NCI-H2171 treated with DMSO at 0.1 percent for 48 hours (cell line): ENCODE measurements at places on chromosomes 2 and 18.

DNA sequence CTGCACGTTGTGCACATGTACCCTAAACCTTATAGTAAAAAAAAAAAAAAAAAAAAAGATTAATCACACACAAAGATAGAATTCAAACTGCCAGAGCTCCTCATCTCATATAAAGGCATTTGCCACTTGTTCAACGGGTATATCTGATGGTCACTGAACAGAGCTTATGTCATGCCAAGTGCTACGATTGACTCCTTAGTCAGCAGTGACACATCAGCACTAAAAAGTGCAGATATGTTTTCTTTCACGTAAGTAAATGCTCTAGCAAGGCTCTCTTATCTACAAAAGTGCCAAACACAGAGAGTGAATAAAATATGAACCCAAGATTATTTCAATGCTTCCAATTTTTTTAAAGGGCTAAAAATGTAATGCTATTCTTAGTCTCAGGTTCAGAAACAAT, 1.1 kb downstream of the LMAN1 start:
- no peak for DNase-seq

GRCh38 chr18:80193701-80194100, 53.6 kb downstream of the PARD6G start:
- no peak for DNase-seq

- DNase-seq, result no peak
These were observed 63.3 kb downstream of the XRCC5 start for GRCh38 chr2:216172493-216172892.

GRCh38 chr2:85231952-85232351, 95.8 kb downstream of the TGOLN2 start:
- no peak for DNase-seq

GRCh38 chr2:100818606-100819369, 1.2 kb upstream of the NPAS2 start:
- DNase-seq, result no peak

- DNase-seq, result no peak
These were observed 109.2 kb upstream of the FZD7 start for GRCh38 chr2:201924453-201924852.

DNA sequence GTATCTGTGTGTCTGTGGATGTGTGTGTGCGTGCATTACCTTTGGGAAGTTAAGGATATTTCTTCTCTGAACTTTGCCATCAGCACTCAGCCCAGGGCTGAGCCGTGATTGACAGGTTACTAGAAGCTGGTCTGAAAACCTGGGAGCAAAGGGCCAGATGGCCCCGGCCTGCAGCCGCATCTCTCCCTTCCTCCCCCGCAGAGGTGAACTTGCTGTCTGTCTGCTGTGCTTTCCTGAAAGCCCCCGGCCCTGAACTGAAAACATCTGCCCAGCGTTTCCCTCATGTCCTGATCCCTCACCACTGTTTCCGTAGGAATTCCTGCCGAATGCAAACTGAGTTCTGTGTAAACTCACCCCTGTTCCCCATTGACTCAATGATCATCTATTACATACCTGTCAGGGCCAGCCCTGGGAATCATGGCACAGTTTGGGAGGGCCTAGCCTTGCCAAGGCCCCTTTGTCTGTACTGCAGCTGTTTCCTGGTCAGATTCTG, 45.8 kb downstream of the MYCN start:
- no peak for DNase-seq

DNA sequence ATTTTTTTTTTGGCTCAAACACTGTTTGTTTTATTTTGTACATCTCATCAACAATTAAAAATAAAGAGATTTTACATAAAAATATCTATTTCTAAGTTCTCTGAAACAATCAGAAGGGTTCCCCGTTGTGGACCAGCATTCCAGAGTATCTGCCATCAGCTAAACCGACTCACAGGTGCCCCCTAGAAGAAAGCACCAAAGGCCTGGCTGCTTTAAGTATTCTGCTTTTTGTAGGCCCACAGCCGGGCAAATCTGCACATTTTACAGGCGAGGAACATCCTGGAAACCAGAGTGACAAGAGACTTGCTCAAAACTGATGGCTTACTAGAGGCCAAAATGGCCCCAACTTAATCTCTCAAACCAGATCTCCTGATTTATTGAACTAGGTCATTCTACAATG, 82.2 kb upstream of the SETBP1 start:
- DNase-seq, result no peak

GRCh38 chr2:168145426-168146310, 101.7 kb downstream of the STK39 start:
- DNase-seq, result no peak

DNA sequence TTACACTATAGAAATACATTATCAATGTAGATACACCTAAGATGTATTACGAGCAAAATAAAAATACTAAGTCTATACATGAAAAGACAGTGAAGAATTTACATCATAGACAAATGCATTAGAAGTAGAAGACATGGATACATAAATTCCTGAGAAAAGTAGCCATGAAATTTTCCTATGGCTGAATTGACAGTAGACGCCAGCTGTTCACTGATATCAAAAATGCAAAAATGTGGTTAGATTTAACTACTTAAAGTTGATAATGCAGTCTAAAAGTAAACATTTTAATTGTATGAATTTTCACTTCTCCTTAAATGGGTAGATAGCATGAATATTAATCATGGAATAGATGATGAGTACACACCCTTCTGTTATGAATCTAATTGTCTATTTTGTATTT, 350.9 kb downstream of the ARHGAP15 start:
- no peak for DNase-seq

DNA sequence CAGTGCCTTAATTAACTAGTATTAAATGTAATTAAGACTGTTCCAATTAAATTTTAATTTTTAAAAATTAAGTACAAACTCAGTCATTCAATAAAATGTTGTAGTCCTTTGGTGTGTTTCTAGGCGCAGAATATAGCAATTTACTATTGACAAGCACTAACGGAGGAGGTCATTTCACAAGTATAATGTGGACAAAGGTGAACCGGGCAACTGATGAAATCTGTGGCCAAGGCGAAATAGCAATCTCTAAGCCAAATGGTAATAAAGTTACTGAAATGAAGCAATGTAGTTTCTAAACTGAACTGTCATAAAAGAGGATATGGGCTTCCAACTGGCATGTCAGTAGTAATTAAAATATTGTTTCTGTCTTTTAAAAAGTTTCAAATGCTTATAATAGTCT, 27.5 kb downstream of the FIGN start:
- no peak for DNase-seq

DNA sequence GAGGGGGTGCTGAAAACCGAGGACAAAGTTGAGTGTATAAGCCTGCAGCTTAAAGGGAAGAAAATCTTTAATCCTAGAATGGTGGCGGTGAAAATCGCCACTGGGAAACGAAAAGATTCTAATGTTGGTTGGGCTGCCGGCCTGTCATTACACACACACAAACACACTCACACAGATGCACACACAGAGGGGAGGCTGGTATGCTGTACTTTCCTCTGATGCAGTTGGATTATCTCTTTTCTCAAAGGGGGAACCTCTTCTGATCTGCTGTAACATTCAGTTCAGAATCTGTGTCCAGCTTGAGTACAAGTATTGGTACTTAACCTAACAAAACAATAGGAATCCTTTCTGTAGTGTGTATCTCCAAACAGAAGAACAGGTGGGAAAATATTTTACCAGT, 39.0 kb downstream of the ANXA4 start:
- DNase-seq, result no peak

DNA sequence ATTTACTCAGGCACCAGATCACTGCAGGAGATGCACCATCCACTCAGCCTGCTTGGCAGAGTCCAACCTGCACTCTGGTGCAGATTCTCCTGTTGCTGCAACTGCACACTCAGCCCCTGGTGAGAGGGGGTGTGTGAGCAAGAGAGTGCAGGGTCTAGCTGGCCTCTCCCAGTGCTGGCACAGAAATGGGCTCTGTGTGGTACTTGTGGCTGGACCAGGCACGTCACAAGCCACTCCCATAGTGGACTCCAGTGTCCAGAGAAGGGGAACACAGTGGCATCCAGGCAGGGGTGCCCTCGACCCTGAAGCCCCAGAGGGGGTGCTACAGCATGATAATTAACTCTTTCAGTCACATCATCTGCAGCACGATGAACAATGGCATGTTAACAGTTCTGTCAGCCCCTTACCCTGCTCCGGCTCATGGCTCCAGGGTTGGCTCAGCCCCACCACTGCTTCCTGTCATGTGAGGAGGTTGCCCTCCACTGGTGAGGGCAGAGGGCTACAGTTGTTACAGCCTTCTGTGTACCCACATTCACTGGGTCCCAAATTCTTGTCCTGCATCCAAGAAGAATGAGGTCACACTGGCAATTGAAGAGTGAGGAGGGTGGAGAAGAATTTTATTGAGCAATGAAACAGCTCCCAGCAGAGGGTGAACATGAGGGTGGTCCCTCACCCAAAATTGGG, 135.7 kb downstream of the EVA1A start:
- no peak for DNase-seq

- no peak for DNase-seq
These were observed 37.0 kb upstream of the PKDCC start for GRCh38 chr2:42010743-42011298.

GRCh38 chr2:193695367-193695766, 1500.6 kb upstream of the TMEFF2 start:
- DNase-seq, result peak; percentile 59
